ENCODE measurements at places on chromosomes 4 and X. TPM values are rescaled to one million over a fixed set of nuclear protein-coding genes. Genes with fewer than 3 reads are reported as not detected.

DNA sequence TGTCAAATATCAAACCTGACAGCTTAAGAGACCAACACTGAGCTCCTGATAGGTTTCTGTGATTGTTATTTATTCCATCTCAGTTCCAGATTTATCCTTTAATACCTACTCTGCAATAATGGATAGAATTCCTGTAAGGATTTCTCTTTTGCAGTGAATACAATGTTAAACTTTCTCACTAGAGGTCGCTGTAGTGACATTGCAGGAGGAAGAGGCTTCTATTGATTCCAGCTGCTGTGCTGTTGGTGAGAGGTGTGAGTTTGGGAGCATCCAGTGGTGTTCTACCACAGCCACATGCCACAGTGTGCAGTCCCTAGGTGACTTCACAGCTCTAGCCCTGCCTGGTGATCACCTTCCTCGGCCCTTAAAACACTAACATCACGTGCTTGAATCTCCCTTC is 34.6 kb upstream of the DCAF8L2 start:
- DNase-seq, result no peak

GRCh38 chr4:1325681-1326635 is 21.1 kb upstream of the UVSSA start:
- no peak for DNase-seq

Gene ENPEP
- total RNA-seq, result 0.94 TPM

- DNase-seq, result no peak
Observed at GRCh38 chr4:121824171-121824527, 466 bp upstream of the CCNA2 start.

DNA sequence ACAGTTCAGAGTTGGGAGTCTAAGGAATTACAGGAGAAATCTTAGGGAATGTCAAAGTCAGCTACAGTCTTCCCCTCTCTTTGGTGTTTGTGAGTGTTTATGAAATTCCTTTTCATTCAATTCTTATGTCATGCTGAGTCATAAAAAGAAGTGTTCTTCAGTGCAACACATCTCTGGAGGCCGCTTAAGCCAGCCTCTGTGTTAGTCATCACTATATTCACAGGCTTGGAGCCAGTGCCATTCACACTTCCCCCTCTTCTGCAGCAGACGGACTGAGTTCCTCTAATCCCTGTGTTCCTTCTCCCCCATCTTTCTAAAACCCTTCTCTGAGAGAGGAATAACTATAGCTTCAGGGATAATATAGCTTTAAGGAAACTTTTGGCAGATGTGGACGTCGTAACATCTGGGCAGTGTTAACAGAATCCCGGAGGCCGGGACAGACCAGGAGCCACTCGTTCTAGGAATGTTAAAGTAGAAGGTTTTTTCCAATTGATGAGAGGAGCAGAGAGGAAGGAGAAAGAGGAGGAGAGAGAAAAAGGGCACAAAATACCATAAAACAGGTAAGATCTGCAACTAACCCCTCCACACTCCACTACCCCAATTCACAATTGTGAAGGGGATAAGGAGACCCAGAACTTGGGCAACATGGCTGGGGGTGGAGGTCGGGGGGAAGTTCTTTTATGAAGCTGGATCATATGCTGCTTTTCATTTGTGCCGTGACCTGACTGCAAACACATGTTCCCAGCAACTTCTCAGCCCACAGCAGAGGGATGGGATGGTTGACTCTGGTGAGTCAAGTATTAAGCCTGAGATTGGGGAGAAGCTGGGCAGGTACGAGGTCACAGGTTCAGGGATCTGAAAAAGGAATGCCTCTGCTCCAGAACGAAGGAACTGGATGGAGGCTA is at the start of gene SRPX2:
Gene SRPX2 (plus strand): TSS at position 244 of the 905 bp plus-strand sequence. CDS start 2,124 bp downstream, outside the sequence.
- DNase-seq, result no peak

Gene ADGRL3
- 17.6 TPM for total RNA-seq

GRCh38 chr4:2450394-2451035 is 18.4 kb upstream of the RNF4 start:
- no peak for DNase-seq

Gene FAT4
- total RNA-seq, result 114 TPM

DNA sequence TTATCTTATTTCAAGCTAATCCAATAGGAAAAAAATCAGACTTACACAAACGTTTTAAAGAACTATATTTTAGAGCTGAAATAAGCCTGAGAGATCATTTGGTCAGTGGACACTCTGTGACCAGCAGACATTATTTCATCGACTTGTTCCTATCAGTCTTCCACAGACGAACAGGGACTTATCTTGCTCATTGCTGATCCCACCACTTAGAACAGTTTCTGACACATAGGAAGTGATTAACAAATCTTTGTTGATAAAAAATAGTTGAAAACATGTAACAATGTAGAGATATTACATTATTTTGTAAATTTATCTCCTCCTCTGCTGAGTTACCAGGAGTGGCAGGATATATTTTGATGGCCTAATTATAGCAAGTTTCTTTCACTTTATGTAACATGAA is 65.8 kb downstream of the TAPT1 start:
- no peak for DNase-seq
